ENCODE measurements at places on chromosomes 3 and 15. TPM values are rescaled to one million over a fixed set of nuclear protein-coding genes. Genes with fewer than 3 reads are reported as not detected.

DNA sequence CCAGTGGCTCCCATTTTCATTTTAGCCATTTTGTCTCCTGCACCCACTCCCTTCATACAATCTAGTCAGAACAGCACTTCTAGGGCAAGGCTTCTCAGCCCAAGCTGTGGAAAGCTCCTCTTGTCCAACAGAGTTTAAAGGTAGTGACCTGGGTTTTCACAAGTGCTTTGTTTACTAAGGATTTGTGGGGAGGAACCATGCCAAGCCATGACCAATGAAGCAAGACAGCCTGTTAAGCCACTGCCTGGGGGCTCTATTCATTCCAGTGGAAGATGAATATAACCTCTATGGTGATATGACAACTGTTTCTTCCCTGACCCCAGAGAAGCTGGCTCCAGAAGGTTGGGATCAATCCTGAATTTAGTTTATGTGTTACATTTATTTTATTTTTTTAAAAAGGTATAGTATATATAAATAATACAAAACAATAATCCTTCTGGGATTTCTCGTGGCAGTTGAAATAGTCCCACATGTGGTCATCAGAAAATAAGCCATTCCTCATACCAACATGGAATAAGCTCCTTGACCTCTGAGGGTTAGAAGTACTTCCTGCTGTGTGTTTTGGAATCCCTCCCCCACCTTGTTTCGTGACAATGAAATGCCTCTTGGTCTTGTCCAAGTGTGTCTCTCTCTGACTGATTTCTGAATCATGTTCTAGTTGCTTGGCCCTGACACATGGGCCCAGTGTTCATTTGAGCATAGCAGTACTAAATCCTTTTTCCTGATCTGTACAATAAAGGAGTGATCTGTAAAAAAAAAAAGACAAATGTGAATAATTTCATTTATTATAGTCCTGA lies 13.3 kb upstream of the THUMPD3 start:
- peak overlapping the region; percentile 57 for H3K27ac ChIP-seq

Gene WNT5A
- total RNA-seq = 34.6 TPM

GRCh38 chr3:42071904-42072812 lies 19.0 kb upstream of the TRAK1 start:
- H3K27ac ChIP-seq = peak overlapping the region; percentile 59
- H3K27me3 ChIP-seq = no peaks in the 10 kb centered on the region
- H3K4me3 ChIP-seq = peak overlapping the region; percentile 46
- peak; percentile 84 for DNase-seq

Gene MKRN2OS
- total RNA-seq = not detected

Gene CCR8
- total RNA-seq = not detected

Gene EOMES
- total RNA-seq = not detected

Gene COLQ
- total RNA-seq = 0.18 TPM

GRCh38 chr3:38250198-38250597 lies 15.4 kb upstream of the SLC22A13 start:
- H3K27me3 ChIP-seq = no peaks in the 10 kb centered on the region
- no peak overlapping the region for H3K4me3 ChIP-seq
- no peak for DNase-seq

Gene TRMT10C
- total RNA-seq = 76.7 TPM

DNA sequence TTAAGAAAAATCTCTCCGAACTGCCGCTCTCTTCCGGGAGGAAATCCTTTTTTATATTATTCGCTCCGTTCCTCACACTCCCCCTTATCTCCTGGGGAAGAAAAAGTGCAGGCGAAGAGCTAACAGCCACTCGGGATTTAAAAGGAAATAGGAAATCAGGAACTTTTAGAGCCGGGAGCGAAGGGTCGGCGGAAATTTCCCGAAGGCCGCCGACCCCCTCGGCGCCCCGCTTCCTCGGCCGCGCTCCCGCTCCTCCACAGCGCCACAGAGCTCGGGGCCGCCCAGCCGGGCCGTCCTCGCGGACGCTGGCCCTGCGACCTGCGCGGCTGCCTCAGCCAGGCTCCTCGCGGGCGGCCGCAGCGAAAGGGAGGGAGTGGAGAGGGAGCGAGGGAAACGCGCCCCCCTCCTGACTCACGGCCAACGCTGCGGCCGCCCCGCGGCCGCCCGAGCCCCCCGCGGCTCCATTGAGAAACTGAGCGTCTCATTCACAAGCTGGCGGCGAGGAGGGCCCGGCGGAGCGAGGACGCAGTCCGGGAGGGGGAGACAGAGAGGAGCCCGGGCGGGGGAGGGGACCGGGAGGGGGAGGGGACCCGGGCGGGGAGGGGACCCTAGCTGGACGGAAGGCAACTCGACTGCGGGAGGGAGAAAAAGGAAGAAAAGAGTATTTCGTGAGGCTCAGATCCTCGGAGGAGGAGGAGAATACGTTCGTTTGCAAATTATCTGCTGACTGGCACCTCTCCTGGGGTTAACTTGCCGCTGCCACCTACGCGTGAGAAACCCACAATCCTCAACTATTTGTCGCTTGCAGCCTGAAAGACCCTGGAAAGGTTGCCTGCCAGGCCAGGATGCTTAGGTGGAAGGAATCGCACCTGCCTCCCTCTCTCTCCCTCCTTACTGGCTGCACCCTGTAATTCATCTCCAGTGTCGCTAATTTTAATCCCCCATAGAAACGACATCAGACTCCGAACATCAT lies at the start of gene PTPN9:
Gene PTPN9 (minus strand): TSS at position 368 of the 973 bp plus-strand sequence. CDS start 539 bp downstream, outside the sequence.
- peak; percentile 83 for DNase-seq
- peak within 1 kb of the TSS; percentile 93 for H3K4me3 ChIP-seq
- H3K36me3 ChIP-seq = peaks cover 4% of the 10 kb centered on the region
- H3K27me3 ChIP-seq = no peaks in the 10 kb centered on the region

GRCh38 chr3:25471081-25471768 lies 43.2 kb downstream of the RARB start:
- no peak overlapping the region for H3K4me3 ChIP-seq
- no peaks in the 10 kb centered on the region for H3K4me1 ChIP-seq
- DNase-seq = no peak
- no peaks in the 10 kb centered on the region for H3K36me3 ChIP-seq
- no peaks in the 10 kb centered on the region for H3K27me3 ChIP-seq

GRCh38 chr15:56869573-56869972 lies 48.9 kb upstream of the TCF12 start:
- no peaks in the 10 kb centered on the region for H3K27me3 ChIP-seq
- H3K4me1 ChIP-seq = peaks cover 21% of the 10 kb centered on the region
- H3K27ac ChIP-seq = no peak overlapping the region

Gene KLHL25
- 9.5 TPM for total RNA-seq

Gene RHOV
- 0.61 TPM for total RNA-seq

GRCh38 chr3:135214400-135214799 lies 419.3 kb downstream of the EPHB1 start:
- no peaks in the 10 kb centered on the region for H3K27me3 ChIP-seq
- DNase-seq = no peak
- H3K36me3 ChIP-seq = no peaks in the 10 kb centered on the region
- H3K4me1 ChIP-seq = no peaks in the 10 kb centered on the region
- no peak overlapping the region for H3K27ac ChIP-seq

Gene HTR3E
- 6.5 TPM for total RNA-seq

Gene PIK3CB
- total RNA-seq = 4.9 TPM

DNA sequence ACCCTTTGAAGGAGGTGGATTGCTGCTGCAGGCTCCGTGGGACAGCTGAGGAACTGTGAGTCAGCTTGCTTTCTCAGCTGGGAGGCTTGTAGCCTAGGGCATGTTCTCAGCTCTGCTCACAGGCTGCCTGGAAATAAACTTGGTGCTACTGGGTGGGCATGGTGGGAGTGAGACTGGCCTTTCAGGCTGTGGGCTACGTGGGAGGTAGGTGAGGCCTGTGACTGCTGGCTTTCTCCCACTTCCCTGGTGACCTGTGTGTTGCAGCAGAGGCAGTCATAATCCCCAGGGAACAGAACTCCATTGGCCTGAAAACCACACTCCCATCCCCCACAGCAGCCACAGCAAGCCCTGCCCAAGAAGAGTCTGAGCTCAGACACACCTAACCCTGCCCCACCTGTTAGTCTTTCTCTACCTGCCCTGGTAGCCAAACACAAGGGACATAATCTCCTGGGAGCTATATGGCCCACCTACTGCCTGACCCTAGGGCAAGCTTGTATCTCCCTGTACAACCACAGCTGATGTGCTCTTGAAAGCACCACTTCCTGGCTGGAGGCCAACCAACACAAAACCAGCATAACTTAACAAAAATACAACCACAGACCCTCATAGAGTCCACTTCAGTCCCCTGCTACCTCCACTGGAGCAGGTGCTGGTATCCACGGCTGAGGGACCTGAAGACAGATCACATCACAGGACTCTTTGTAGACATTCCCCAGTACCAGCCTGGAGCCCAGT lies 236.5 kb downstream of the SQOR start:
- H3K27ac ChIP-seq = peak overlapping the region; percentile 51
- H3K36me3 ChIP-seq = no peaks in the 10 kb centered on the region
- DNase-seq = peak; percentile 93
- no peaks in the 10 kb centered on the region for H3K27me3 ChIP-seq

- H3K4me1 ChIP-seq = no peaks in the 10 kb centered on the region
- H3K27ac ChIP-seq = no peak overlapping the region
- H3K4me3 ChIP-seq = no peak overlapping the region
- no peaks in the 10 kb centered on the region for H3K36me3 ChIP-seq
These were observed 630.9 kb upstream of the TBL1XR1 start for GRCh38 chr3:177828208-177828565.

Gene CYP1A2
- not detected for total RNA-seq

DNA sequence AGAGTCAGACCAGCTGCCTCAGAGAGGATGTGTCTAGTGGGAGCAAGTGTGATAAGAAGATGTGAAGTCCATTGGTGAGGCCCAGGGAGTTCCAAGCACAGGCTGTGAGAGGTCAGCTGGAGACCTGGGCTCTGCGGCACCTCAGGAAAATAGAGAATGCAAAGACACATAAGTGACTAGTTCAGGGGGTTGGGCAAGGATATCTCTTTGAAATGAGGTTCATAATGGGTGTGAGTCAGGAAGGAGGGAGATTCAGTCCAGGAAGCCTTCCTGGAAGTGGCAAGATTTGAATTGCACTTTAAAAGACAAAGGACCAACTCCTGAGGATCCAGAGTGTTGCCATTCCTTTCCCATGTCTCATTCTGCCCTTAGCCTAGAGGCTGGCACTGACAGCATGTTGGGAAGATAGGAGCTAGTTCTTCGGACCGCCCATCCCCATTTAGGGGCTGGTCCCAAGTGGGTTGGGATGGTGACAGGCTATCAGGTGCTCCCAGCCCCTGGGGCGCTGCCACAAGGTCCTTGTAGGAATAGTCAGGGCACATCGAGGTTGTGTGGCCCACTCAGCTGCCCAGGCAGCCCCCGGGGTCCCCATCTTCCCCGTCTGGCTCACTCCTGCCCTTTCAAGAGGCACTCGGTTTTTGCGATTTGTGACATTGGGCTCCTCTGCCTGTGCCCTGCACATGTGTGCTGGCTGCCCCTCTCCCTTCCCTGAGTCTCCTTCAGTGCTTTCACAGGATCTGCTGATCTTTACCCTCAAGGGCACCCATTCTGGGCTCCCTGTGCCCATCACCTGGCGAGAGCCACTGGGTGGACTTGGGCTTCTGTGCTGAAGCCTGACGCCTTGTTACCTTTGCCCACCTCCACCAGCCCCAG lies 23.7 kb downstream of the ESYT3 start:
- peaks cover 28% of the 10 kb centered on the region for H3K4me1 ChIP-seq
- H3K27me3 ChIP-seq = no peaks in the 10 kb centered on the region
- no peak for DNase-seq
- H3K36me3 ChIP-seq = no peaks in the 10 kb centered on the region
- H3K27ac ChIP-seq = no peak overlapping the region

DNA sequence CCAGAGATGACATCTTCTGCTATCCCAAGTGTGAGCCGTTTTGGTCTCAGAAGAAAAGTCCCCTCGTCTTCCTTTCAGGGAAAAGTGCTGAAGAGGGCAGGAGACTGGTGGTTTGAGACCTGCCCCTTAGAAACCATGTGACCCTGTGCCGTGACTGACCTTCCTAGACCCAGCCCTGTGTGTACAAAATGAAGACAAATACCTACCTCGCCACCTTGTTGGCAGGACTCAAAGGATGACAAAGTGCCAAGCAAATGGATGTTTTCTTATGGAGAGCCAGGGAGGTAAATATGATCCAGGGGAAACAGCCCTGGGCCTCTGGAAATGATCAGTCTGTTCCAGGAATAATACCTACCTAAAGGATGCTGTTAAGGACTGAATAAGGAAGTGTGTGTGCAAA lies 41.3 kb downstream of the FAM174B start:
- H3K27ac ChIP-seq = no peak overlapping the region
- H3K4me1 ChIP-seq = peaks cover 29% of the 10 kb centered on the region
- H3K36me3 ChIP-seq = no peaks in the 10 kb centered on the region
- no peaks in the 10 kb centered on the region for H3K27me3 ChIP-seq
- no peak for DNase-seq
- H3K4me3 ChIP-seq = no peak overlapping the region

Gene DNASE1L3
- not detected for total RNA-seq

DNA sequence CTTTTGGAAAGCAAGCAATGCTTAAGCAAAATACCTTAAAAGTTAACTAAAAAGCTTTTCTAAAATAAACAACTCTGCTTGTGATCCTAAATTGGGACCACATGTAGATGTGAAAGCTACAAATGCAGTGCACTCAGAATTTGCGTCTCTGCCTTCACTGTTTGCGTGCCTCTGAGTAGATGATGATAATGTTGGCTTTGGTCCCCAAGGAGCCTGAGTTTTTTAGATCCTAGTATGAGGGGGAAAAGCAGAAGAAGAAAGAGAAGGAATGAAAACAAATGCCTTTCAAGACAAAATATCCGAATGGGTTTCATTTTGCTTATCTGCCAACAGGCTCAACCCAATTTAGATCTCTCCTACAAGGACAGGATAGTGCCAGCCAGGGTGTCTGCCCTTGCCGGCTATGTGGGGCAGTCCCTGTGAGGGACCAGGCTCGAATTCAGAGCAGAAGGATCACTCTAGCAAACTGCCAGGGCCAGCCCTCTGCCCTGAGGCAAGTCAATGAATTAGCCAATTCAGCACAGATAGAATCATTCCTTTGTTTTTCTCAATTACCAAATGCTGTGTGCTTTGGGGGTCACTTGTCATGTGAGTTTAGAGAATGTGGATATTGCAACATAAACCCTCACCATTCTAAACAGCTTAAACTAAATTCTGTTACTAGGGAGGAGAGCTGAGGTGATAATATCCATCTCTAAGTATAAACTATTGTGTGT lies 28.5 kb downstream of the SCG5 start:
- peak; percentile 73 for DNase-seq
- peak overlapping the region; percentile 23 for H3K27ac ChIP-seq
- H3K36me3 ChIP-seq = no peaks in the 10 kb centered on the region
- no peaks in the 10 kb centered on the region for H3K27me3 ChIP-seq

Gene SMAD6
- 6.7 TPM for total RNA-seq

- no peaks in the 10 kb centered on the region for H3K27me3 ChIP-seq
- H3K36me3 ChIP-seq = no peaks in the 10 kb centered on the region
- H3K4me3 ChIP-seq = no peak overlapping the region
These were observed 23.4 kb upstream of the ZFAND6 start for GRCh38 chr15:80036071-80036470.

All from SJCRH30 (cell line).